Right atrium auricular region (tissue), 2 donors: ENCODE measurements at places on chromosomes 13 and 19. TPM values are rescaled to one million over a fixed set of nuclear protein-coding genes. Genes with fewer than 3 reads are reported as not detected.

Gene METTL21C
- not detected for total RNA-seq

Gene TGFBR3L
- total RNA-seq: 22.1 TPM

Gene LMTK3
- total RNA-seq: 1.3 TPM

Gene KCTD4
- total RNA-seq: 0.16 TPM

Gene PRODH2
- total RNA-seq: not detected

Gene WDR88
- not detected for total RNA-seq

Gene ZNF625
- total RNA-seq: 3.2 TPM

Gene HSPB6
- 104 TPM for total RNA-seq

Gene ZNF416
- 4.4 TPM for total RNA-seq

DNA sequence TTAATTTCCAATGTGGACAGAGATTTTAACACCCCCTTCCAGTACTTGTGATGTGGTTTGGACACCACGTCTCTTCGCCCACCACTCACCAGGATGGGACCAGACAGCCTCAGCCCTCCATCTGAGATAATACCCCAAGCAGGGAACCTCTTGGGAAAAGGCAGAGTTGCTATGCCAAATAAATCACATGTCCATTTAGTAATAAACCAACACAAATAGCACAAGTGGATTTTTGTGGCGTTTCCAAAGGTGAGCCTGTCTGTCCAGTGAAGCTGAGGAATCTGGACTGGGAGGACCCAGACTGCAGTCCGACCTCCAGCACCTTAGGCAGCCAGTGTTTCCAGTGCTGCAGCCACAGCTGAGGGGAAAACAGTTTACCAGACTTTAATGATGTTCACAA, 34.1 kb upstream of the GAS6 start:
- no peaks in the 10 kb centered on the region for H3K36me3 ChIP-seq
- H3K27ac ChIP-seq: no peak overlapping the region
- no peaks in the 10 kb centered on the region for H3K4me1 ChIP-seq
- no peaks in the 10 kb centered on the region for H3K27me3 ChIP-seq

- no peak for DNase-seq
- H3K36me3 ChIP-seq: peaks cover 29% of the 10 kb centered on the region
- no peaks in the 10 kb centered on the region for H3K4me1 ChIP-seq
- H3K27me3 ChIP-seq: no peaks in the 10 kb centered on the region
- H3K27ac ChIP-seq: no peak overlapping the region
These were observed 11.6 kb downstream of the SUPT20H start for GRCh38 chr13:37047846-37048245.

- no peak overlapping the region for H3K27ac ChIP-seq
- H3K4me1 ChIP-seq: no peaks in the 10 kb centered on the region
- H3K4me3 ChIP-seq: no peak overlapping the region
- DNase-seq: no peak
- no peaks in the 10 kb centered on the region for H3K36me3 ChIP-seq
These were observed 705.5 kb upstream of the PCDH9 start for GRCh38 chr13:67935626-67936025.

DNA sequence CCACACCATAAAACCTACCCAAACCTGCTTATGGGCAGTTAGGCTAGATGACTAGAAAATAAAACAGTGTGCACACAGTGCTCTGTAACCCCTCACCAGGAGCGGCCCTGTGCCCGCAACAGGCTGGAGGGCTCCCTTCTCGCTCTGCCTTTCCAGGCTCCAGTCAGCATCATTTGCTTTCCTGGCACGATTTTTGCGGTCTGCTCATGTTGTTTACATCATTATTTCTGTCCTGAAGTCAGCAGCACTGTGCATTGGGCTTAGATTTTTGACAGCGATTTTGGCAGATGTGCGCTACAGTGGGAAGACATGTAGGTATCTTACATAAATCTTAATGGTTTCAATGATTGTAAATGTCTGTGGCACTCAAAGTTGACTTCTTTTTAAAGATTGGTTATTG, 344.0 kb downstream of the MTUS2 start:
- H3K27ac ChIP-seq: no peak overlapping the region
- peaks cover 8% of the 10 kb centered on the region for H3K4me1 ChIP-seq
- no peaks in the 10 kb centered on the region for H3K36me3 ChIP-seq
- H3K4me3 ChIP-seq: no peak overlapping the region
- no peak for DNase-seq

DNA sequence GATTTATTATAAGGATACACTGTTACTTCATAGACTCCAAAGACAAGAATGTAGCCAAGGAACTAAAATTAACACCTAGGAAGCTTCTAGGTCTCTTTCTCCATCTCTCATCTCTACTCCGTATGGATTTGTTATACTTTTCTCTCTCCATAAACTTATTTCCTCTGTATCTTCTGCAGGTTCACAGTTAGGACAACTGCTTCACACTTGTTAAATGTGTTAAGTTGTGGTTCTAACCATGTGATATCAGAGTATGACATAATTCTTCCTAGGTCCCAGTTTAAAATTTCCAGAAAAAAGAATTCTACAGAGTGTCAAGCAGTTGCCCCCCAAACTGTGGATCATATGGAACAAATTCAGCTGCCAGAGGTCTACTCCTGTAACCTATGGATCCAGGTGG, 42.3 kb upstream of the GTF2F2 start:
- H3K4me3 ChIP-seq: no peak overlapping the region
- no peak for DNase-seq
- H3K27me3 ChIP-seq: no peaks in the 10 kb centered on the region
- no peaks in the 10 kb centered on the region for H3K36me3 ChIP-seq
- no peak overlapping the region for H3K27ac ChIP-seq

DNA sequence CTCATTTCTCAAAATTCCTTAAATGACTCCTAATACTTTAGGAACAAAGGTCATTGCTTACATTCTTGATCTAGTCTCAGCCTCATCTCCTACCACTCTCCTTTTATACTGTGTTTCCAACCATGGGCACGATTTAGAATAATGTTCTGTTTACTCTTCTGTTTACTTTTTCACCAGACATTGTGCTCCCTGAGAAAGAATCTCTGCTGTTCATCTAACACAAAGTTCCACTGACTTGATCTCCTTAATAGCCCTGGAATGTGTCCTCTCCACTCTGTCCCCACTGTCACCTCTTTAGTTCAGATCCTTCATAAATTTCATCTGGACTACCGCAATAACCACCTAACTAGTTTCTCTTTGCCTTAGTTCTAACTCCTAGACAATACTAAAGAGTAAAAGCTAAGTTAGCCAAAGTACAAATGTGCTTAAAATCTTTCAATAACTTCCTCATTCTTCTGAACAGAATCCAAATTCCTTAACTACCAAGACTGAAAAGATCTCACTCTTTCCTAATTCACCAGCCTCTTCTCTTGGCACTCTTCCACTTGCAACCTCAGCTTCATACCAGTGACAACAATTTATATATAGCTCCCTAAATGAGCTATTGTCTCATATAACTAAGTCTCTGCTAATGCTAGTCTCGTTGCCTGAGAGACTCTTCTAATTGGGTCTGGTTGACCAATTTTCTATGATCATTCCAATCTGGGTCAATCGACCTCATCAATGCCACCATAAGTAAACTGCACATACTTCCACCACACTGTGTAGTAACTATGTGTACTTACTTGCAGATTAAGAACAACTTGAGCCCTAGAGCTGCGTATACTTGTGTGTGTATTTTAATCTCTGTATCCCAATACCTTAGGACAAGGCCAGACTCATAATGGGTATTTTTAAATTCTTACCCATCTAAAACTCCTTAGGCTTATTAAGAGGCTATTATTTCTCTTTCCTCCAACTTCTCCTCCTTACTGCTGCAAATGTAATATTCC, 179.9 kb downstream of the VWA8 start:
- H3K36me3 ChIP-seq: no peaks in the 10 kb centered on the region
- no peaks in the 10 kb centered on the region for H3K4me1 ChIP-seq
- no peak for DNase-seq
- H3K4me3 ChIP-seq: no peak overlapping the region
- no peak overlapping the region for H3K27ac ChIP-seq

DNA sequence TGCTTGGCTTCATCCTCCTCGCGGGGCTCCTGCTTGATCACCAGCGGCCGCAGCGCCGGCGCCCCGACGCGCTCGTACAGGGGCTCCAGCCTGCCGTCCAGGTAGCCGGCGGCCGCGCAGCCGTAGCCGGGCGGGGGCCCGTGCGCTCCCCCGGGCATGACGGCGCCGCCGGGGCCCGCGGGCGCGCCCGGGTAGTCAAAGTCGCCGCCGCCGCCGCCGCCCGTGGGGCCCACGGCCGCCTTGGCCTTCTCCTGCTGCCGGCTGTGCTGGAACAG, 497 bp downstream of the CEBPA start:
- no peak for DNase-seq
- no peaks in the 10 kb centered on the region for H3K4me1 ChIP-seq
- H3K27ac ChIP-seq: no peak overlapping the region
- H3K4me3 ChIP-seq: peak overlapping the region; percentile 75

DNA sequence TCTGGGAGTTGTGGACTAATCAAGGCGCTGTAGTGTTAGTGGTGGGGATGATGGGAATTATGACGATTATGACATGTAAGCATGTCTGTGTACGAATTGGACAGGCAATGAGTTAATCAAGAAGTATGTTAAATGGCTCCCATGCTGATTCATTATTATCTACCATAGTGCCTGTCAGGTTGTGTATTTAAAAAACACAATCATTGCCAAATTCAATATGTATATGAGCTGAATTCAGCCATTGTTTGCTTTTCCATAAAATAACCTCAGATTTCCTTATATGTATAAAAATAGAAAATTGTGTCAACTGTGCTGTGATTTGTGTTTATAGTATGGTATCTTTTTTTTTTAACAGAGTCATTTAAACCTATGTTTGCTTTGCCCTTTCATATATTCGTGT, 37.1 kb downstream of the PCCA start:
- H3K4me3 ChIP-seq: no peak overlapping the region
- H3K36me3 ChIP-seq: no peaks in the 10 kb centered on the region
- H3K27me3 ChIP-seq: no peaks in the 10 kb centered on the region

DNA sequence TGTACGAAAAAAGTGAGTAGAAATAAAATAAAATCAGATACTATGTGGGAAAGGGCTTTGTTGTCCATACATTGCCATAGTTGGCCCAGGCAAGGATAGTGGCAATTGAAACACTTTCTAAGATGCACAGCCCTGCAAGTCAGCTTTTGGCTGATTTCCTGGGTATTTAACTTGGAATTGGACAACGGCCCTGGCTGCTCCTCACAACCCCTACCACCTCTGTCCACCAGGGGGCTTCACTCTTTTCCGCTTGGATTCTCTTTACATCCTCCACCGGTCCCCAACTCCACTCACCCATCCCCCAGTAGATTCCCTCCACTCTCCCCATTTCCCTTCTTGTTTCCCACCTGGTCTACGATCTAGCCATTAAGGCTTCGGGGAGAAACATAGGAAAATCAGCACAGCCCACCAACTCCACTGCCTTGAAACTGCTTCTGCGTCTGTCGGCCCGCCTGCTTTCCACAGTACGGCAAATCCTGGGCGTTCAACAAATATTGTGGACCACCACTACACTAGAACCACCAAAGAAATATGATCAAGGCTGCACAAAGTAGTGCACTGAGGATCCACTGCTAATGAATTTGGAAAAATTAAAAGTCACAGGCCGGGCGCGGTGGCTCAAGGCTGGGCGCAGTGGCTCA, 48.6 kb upstream of the GTF3A start:
- no peaks in the 10 kb centered on the region for H3K36me3 ChIP-seq
- H3K4me3 ChIP-seq: no peak overlapping the region
- H3K27me3 ChIP-seq: no peaks in the 10 kb centered on the region
- no peaks in the 10 kb centered on the region for H3K4me1 ChIP-seq
- H3K27ac ChIP-seq: no peak overlapping the region
- DNase-seq: peak; percentile 74

DNA sequence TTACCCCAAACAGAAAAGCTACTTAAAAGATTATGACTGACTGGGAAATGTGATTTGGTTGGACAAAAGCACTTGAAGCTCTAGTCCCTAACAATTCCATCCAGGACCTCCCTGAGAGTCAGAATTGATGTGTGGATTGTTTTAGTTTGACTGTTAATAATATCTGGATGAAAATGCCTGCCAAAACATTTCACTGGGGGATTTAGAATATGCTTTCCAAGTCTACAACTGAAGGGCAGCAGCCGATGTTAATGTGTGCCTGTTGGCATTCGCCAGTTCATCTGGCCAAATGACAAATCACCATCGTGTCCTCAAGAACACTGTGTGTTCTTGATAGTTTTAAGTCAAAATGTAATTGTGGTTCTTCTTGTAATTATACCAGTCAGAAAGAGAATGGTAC, 76.0 kb upstream of the TSC22D1 start:
- no peak overlapping the region for H3K4me3 ChIP-seq
- H3K27me3 ChIP-seq: no peaks in the 10 kb centered on the region
- DNase-seq: no peak
- no peaks in the 10 kb centered on the region for H3K4me1 ChIP-seq
- H3K27ac ChIP-seq: no peak overlapping the region

DNA sequence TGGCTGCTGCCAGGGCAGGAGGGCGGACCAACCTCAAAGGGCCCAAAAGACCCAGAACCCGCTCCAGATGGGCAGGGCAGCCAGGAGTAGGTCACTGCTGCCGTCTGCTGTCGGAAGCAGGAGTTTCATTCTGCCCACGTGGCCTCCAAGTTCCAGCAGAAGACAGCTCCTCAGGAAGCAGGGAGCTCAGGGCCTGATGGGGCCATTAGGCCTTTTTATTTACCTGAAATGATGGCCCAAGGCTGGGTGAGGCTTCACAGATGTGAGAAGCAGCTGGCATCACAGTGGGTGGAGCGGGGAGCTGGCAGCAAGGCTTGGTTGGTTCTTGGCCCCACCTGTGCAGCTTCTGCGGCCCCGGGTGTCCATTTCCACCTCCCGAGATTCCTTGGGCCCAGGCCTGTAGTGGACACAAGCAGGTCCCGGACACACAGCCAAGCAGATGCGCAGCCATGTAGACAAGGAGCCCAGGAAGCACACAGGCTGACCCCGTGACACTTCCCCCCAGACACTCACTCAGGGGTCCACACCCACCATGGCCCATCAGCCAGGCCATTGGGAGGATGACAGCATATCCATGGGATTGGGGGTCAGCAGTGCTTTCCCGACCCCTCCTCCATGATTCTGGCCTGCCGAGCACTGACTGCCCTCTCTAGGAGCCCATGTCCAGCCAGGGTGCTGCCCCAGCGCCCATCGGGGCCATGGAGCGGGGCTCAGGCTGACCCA, 26.4 kb downstream of the C13orf46 start:
- H3K27ac ChIP-seq: no peak overlapping the region
- H3K36me3 ChIP-seq: no peaks in the 10 kb centered on the region
- no peaks in the 10 kb centered on the region for H3K27me3 ChIP-seq
- no peak overlapping the region for H3K4me3 ChIP-seq

- peaks cover 12% of the 10 kb centered on the region for H3K36me3 ChIP-seq
- H3K27me3 ChIP-seq: no peaks in the 10 kb centered on the region
- no peak for DNase-seq
- no peak overlapping the region for H3K4me3 ChIP-seq
- no peaks in the 10 kb centered on the region for H3K4me1 ChIP-seq
These were observed 33.0 kb downstream of the UGGT2 start for GRCh38 chr13:96020155-96020575.
